ENCODE measurements at places on chromosomes 16 and 17. TPM values are rescaled to one million over a fixed set of nuclear protein-coding genes. Genes with fewer than 3 reads are reported as not detected.

Gene MFAP4
- total RNA-seq: 14.1 TPM

Gene SLC6A4
- 0.85 TPM for total RNA-seq

Gene CBFA2T3
- 0.21 TPM for total RNA-seq

Gene PRKCB
- 0.66 TPM for total RNA-seq

Gene SLC5A10
- 0.06 TPM for total RNA-seq

Gene KRTAP3-1
- not detected for total RNA-seq

Gene CCL11
- not detected for total RNA-seq

Gene SEPTIN12
- 1.7 TPM for total RNA-seq

Gene RUNDC3A
- total RNA-seq: 5.8 TPM

Gene TBC1D3G
- 3.6 TPM for total RNA-seq

Measured in cardiac muscle cell (in vitro differentiated cells and primary cell).